ENCODE measurements at places on chromosomes 16 and 17. TPM values are rescaled to one million over a fixed set of nuclear protein-coding genes. Genes with fewer than 3 reads are reported as not detected.

CA7 gene
- total RNA-seq: not detected

KIF22 gene
- total RNA-seq: 30.3 TPM

NPIPB6 gene
- 0.18 TPM for total RNA-seq

OR3A3 gene
- not detected for total RNA-seq

OTOP3 gene
- not detected for total RNA-seq

NSMCE1 gene
- total RNA-seq: 48.0 TPM

WWOX gene
- total RNA-seq: 13.3 TPM

PRDM7 gene
- total RNA-seq: not detected

KRT33A gene
- not detected for total RNA-seq

NLRC5 gene
- total RNA-seq: 3.2 TPM

SPATA22 gene
- total RNA-seq: not detected

Measured in cardiac atrium fibroblast (primary cell).